Liver (tissue), 10 donors: ENCODE measurements at places on chromosomes 7 and 10.

- DNase-seq, result no peak
- H3K27ac ChIP-seq, result no peak overlapping the region
- no peaks in the 10 kb centered on the region for H3K4me1 ChIP-seq
- no peaks in the 10 kb centered on the region for H3K36me3 ChIP-seq
- H3K4me3 ChIP-seq, result no peak overlapping the region
- H3K27me3 ChIP-seq, result no peaks in the 10 kb centered on the region
These were observed 6.9 kb upstream of the GNG11 start for GRCh38 chr7:93914581-93915066.

GRCh38 chr10:7301006-7301778, 109.6 kb downstream of the SFMBT2 start:
- no peak overlapping the region for H3K27ac ChIP-seq
- no peaks in the 10 kb centered on the region for H3K27me3 ChIP-seq
- no peak for DNase-seq
- no peaks in the 10 kb centered on the region for H3K4me1 ChIP-seq
- no peaks in the 10 kb centered on the region for H3K36me3 ChIP-seq
- no peak overlapping the region for H3K4me3 ChIP-seq

- H3K4me1 ChIP-seq, result no peaks in the 10 kb centered on the region
- H3K4me3 ChIP-seq, result no peak overlapping the region
- no peaks in the 10 kb centered on the region for H3K27me3 ChIP-seq
- no peak overlapping the region for H3K27ac ChIP-seq
- no peaks in the 10 kb centered on the region for H3K36me3 ChIP-seq
These were observed 244.2 kb downstream of the IPMK start for GRCh38 chr10:58023341-58024073.

GRCh38 chr7:132521423-132521822, 54.8 kb downstream of the PLXNA4 start:
- DNase-seq, result no peak
- peaks cover 4% of the 10 kb centered on the region for H3K4me1 ChIP-seq
- H3K27me3 ChIP-seq, result no peaks in the 10 kb centered on the region
- H3K4me3 ChIP-seq, result no peak overlapping the region
- no peaks in the 10 kb centered on the region for H3K36me3 ChIP-seq

DNA sequence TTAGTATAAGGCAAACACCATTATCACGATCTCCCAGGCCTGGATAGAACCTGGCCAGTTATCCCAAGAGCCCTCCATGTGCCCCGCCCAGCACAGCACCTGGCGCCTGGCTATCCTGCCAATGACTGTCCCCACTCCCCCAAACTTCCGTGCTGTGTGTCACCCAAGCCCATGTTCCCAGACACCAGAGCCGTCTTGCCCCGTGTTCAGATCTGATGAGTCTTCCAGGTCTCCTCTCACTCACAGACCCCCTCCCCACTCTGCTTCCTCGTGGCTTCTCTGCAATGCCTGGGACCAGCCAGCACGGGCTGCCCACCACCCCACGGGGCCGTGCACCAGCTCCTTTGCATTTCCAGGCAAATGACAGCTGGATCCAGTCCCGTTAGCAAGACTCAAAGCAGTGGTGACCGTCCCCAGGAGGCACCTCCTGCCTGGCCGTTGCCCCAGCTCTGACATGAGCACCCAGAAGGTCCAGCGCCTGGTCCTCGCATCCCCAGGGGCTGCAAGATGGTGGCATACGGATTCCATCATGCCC, 43.8 kb upstream of the INPP5A start:
- no peaks in the 10 kb centered on the region for H3K36me3 ChIP-seq
- DNase-seq, result no peak
- H3K4me3 ChIP-seq, result no peak overlapping the region
- H3K4me1 ChIP-seq, result no peaks in the 10 kb centered on the region
- H3K27me3 ChIP-seq, result no peaks in the 10 kb centered on the region

DNA sequence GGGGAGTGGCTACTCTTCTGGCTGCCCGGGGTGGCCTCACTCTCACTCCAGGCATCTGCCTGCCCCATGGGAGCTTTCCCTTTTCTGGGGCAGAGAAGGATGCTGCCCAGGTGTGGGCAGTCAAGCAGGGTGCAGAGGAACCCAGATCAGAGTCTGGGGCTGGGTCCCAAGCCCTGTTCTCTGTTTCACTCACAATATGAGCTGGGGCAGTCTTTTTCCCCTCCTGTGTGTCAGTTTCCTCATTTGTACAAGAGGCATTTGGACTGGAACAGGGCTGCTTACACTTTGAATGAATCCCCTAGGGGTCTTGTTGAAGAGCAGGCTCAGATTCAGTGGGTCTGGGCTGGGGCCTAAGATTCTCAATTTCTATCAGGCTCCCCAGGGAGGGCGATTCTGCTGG, 38.4 kb upstream of the AQP1 start:
- DNase-seq, result no peak
- no peak overlapping the region for H3K4me3 ChIP-seq
- H3K27ac ChIP-seq, result no peak overlapping the region
- H3K27me3 ChIP-seq, result no peaks in the 10 kb centered on the region
- H3K4me1 ChIP-seq, result peaks cover under 1% of the 10 kb centered on the region

- no peak overlapping the region for H3K4me3 ChIP-seq
- no peak for DNase-seq
- no peaks in the 10 kb centered on the region for H3K36me3 ChIP-seq
- no peaks in the 10 kb centered on the region for H3K27me3 ChIP-seq
- no peaks in the 10 kb centered on the region for H3K4me1 ChIP-seq
These were observed 3.0 kb upstream of the AQP1 start for GRCh38 chr7:30908681-30909080.

DNA sequence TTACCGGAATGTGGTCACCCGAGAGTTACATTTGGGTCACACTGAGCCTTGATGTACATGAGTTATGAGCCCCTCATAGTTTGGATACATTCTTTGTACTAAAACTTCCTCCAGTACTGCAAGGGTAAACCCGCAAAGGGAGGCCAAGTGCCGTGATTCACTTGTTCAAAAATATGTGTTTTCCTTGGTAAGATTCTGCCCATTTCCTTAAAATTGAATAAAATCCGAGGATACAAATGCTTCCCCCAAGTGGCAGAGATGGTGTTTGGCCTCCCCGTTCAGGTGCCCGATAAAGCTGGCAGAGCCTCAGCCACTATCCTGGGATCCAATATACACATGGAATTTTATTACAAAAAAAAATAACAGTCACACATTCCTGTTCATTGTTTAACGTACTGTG, 268.3 kb downstream of the DIP2C start:
- H3K36me3 ChIP-seq, result peaks cover 20% of the 10 kb centered on the region
- DNase-seq, result no peak
- H3K27me3 ChIP-seq, result no peaks in the 10 kb centered on the region
- no peak overlapping the region for H3K27ac ChIP-seq
- no peak overlapping the region for H3K4me3 ChIP-seq

GRCh38 chr10:131833013-131833412, 67.8 kb upstream of the PPP2R2D start:
- no peaks in the 10 kb centered on the region for H3K4me1 ChIP-seq
- no peak overlapping the region for H3K27ac ChIP-seq
- DNase-seq, result no peak
- no peaks in the 10 kb centered on the region for H3K27me3 ChIP-seq
- H3K4me3 ChIP-seq, result no peak overlapping the region

GRCh38 chr7:28666154-28666553, 253.8 kb downstream of the CREB5 start:
- no peak for DNase-seq
- H3K4me3 ChIP-seq, result no peak overlapping the region
- H3K4me1 ChIP-seq, result no peaks in the 10 kb centered on the region
- H3K36me3 ChIP-seq, result no peaks in the 10 kb centered on the region
- H3K27me3 ChIP-seq, result no peaks in the 10 kb centered on the region

DNA sequence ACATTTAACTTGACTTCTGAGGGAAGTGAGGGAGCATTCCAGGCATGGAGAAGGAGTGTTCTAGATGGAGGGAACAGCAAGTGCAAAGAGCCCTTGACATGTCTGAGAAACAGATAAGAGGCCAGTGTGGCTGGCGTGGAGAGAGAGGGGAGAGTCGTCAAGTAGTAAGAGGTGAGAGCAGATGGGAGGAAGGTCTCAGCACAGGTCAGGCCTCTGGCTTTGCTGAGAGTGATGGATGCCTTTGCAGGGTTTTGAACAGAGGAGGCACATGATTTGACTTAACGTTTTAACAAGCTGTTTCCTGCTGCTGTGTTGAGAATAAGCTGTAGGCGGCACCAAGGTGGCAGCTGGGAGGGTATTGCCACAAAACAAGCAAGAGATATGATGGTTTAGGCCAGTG, 97.2 kb downstream of the KAT6B start:
- H3K27ac ChIP-seq, result peak overlapping the region; percentile 46
- no peaks in the 10 kb centered on the region for H3K27me3 ChIP-seq
- DNase-seq, result no peak
- no peak overlapping the region for H3K4me3 ChIP-seq
- H3K4me1 ChIP-seq, result peaks cover 8% of the 10 kb centered on the region
- no peaks in the 10 kb centered on the region for H3K36me3 ChIP-seq

GRCh38 chr7:29587195-29587808, 23.7 kb downstream of the PRR15 start:
- no peak overlapping the region for H3K27ac ChIP-seq
- H3K4me3 ChIP-seq, result no peak overlapping the region
- H3K36me3 ChIP-seq, result no peaks in the 10 kb centered on the region
- DNase-seq, result no peak
- no peaks in the 10 kb centered on the region for H3K4me1 ChIP-seq

GRCh38 chr10:30493609-30494530, 59.9 kb downstream of the MAP3K8 start:
- peak overlapping the region; percentile 6 for H3K27ac ChIP-seq
- DNase-seq, result peak; percentile 35
- no peaks in the 10 kb centered on the region for H3K27me3 ChIP-seq
- no peak overlapping the region for H3K4me3 ChIP-seq
- H3K36me3 ChIP-seq, result no peaks in the 10 kb centered on the region

DNA sequence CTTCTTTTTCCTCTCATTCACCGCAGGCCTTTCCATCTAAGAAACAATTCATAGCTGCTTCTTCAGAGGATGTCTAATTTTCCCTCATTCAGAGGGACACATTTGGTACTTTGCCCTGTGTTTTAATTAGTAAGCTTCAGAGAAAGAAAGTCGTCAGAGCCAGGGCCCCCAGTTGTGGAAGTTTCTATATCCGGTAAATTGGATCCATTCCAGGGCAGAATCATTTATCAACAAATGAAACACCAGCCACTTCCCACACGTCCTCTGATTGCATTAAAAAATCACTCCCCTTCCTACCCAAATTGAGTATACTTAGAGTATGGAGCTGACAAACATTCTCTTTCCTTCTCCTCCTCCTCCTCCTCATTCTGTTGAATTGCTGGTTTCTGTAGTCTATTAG, 205.8 kb upstream of the HDAC9 start:
- no peak overlapping the region for H3K4me3 ChIP-seq
- no peak overlapping the region for H3K27ac ChIP-seq
- H3K36me3 ChIP-seq, result no peaks in the 10 kb centered on the region
- peaks cover 2% of the 10 kb centered on the region for H3K27me3 ChIP-seq
- no peak for DNase-seq

GRCh38 chr7:121015560-121015959, 27.0 kb downstream of the CPED1 start:
- H3K27me3 ChIP-seq, result no peaks in the 10 kb centered on the region
- peaks cover 13% of the 10 kb centered on the region for H3K4me1 ChIP-seq
- DNase-seq, result no peak

GRCh38 chr7:117818232-117818631, 55.0 kb downstream of the CTTNBP2 start:
- no peaks in the 10 kb centered on the region for H3K27me3 ChIP-seq
- no peak for DNase-seq
- no peaks in the 10 kb centered on the region for H3K36me3 ChIP-seq
- no peak overlapping the region for H3K4me3 ChIP-seq
- no peaks in the 10 kb centered on the region for H3K4me1 ChIP-seq
- no peak overlapping the region for H3K27ac ChIP-seq

DNA sequence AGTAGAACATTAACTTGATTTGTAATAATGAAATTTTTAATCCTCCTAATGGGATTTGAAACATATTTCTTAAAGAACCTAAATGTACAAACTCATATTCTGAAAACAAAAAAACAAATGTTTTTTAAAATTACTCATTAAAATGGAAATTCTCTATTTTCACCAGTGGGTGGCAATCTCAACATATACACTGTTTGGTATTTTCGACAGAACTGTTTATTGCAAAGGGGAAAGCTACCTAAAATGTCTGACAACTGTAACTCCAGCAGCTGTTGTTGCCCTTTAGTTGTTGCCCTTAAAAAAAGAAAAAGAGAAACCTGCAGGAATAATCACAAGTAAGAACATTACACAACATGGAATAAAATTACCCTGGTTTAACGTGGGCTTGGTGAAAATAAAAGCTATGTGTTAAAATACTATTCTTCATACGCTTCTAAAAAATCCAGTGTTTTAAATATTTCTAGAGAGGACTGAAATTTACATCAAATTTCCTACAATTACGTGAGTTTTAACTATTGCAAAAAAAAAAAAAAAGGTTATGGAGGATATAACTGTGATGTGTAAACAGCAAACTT, 54.5 kb downstream of the COL1A2 start:
- no peak overlapping the region for H3K4me3 ChIP-seq
- H3K27me3 ChIP-seq, result no peaks in the 10 kb centered on the region
- no peaks in the 10 kb centered on the region for H3K36me3 ChIP-seq
- peaks cover 3% of the 10 kb centered on the region for H3K4me1 ChIP-seq

DNA sequence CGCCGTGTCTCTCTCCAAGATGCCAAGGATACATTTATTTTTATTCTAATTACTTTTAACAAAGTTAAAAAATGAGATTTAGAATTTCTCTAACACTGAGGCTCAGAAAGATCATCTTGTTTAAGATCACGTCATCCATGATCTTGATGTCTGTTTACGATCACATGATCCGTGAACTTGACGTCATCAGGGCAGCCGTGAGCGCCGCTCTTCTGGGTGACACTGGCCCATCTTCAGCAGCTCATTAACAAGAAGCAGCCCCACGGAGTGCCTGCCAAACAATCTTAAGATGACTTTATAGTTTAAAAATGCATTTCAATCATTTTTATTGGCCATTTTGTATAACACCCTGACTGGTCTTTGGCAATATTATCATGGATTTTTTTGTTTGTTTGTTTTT, 291.1 kb upstream of the PRKCQ start:
- no peaks in the 10 kb centered on the region for H3K27me3 ChIP-seq
- H3K4me1 ChIP-seq, result no peaks in the 10 kb centered on the region
- no peak for DNase-seq
- no peaks in the 10 kb centered on the region for H3K36me3 ChIP-seq
- no peak overlapping the region for H3K27ac ChIP-seq

DNA sequence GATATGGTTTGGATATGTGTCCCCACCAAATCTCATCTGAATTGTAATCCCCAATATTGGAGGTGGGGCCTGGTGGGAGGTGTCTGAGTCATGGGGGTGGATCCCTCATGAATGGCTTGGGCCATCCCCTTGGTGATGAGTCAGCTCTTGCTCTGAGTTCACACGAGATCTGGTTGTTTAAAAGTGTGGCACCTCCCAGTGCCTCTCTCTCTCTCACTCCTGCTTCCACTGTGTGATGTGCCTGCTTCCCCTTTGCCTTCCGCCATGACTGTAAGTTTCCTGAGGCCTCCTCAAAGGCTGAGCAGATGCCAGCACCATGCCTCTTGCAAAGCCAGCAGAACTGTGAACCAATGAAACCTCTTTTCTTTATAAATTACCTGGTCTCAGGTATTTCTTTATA, 4.8 kb upstream of the GCK start:
- H3K27me3 ChIP-seq, result no peaks in the 10 kb centered on the region
- DNase-seq, result no peak
- no peaks in the 10 kb centered on the region for H3K4me1 ChIP-seq
- H3K36me3 ChIP-seq, result no peaks in the 10 kb centered on the region
- no peak overlapping the region for H3K27ac ChIP-seq

- DNase-seq, result no peak
- no peaks in the 10 kb centered on the region for H3K36me3 ChIP-seq
- H3K4me1 ChIP-seq, result peaks cover 2% of the 10 kb centered on the region
- no peaks in the 10 kb centered on the region for H3K27me3 ChIP-seq
These were observed 101.0 kb upstream of the GJD4 start for GRCh38 chr10:35504132-35504531.

GRCh38 chr10:91493313-91493712, 83.2 kb downstream of the HECTD2 start:
- no peak overlapping the region for H3K4me3 ChIP-seq
- no peaks in the 10 kb centered on the region for H3K27me3 ChIP-seq
- DNase-seq, result no peak
- H3K36me3 ChIP-seq, result no peaks in the 10 kb centered on the region
- H3K4me1 ChIP-seq, result no peaks in the 10 kb centered on the region
- H3K27ac ChIP-seq, result no peak overlapping the region
